Fibroblast of skin of right quadriceps (primary cell): ENCODE measurements at places on chromosomes 5 and 9.

GRCh38 chr9:121593066-121593465 is 58.4 kb upstream of the DAB2IP start:
- DNase-seq = no peak

- DNase-seq = no peak
These were observed 308.1 kb downstream of the CTNND2 start for GRCh38 chr5:11596185-11596584.

- DNase-seq = no peak
These were observed 144.7 kb upstream of the MPDZ start for GRCh38 chr9:13424204-13424603.

DNA sequence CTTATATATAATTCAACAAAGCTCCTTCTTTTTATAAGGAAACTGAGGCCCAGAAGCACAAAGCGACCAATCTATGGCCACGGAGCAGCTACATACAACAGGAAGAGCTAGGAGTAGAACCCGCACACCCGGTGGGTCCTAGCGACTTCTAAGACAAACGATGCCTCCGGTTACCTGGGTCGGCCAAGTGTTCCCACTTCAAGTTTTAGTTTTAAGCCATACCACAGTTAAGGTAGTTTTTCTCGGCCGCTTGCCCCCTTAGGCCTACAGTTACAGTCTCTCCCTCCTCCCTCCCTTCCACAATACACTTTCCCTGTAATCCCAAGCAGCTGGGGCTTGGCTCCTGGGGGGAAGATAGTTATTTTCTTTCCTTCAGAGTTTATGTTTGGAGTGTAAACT is 533 bp downstream of the SREK1IP1 start:
- DNase-seq = peak; percentile 16

GRCh38 chr5:80905405-80905804 is 54.8 kb upstream of the RASGRF2 start:
- DNase-seq = no peak

DNA sequence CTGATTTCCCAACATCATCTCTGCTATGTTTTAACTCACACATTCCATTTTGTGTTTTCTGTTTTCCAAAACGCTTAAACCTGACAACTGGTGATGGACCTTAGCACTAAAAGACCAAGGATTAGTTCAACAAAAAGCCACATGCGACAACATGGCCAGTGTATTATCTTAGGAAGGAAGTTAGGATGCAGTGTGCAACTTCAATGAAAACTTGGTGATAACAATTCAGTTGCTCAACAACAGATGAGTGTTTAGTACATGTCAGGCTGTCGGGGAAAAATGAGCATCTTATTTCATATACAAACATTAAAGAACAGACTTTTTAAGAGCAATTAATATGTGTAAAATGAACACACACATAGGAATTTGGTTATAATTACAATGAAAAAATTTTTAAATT is 780.0 kb downstream of the SEMA5A start:
- no peak for DNase-seq

DNA sequence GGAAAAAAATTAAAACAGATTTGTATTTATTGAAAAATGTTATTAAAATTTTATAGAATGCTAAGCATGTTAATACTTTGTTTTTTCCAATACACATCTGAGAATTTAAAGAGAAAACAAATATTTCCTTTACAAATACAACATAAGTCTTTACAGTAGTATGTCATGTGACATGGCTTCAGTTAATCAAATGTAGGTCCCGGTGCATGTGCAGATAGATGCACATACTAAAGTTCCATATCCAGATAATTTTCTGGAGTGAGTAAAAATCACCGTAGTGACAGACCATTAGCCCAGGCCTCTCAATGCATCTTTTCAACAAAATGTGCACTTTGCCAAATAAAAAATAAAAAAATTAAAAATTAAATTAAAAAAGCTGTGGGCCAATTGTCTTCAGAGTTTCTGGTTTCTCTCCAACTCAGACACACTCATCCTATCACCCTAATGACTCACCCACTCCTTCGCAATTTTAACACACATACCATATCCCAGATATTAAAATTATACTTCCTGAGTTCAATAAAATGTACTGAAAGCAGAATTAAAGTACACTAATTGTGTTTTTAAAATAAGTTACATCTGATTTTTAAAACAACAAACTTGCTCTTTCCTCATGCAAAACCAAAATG is 508.1 kb downstream of the NR2F1-AS1 start:
- DNase-seq = peak; percentile 50

GRCh38 chr5:79025054-79025472 is 40.0 kb upstream of the ARSB start:
- DNase-seq = peak; percentile 68

DNA sequence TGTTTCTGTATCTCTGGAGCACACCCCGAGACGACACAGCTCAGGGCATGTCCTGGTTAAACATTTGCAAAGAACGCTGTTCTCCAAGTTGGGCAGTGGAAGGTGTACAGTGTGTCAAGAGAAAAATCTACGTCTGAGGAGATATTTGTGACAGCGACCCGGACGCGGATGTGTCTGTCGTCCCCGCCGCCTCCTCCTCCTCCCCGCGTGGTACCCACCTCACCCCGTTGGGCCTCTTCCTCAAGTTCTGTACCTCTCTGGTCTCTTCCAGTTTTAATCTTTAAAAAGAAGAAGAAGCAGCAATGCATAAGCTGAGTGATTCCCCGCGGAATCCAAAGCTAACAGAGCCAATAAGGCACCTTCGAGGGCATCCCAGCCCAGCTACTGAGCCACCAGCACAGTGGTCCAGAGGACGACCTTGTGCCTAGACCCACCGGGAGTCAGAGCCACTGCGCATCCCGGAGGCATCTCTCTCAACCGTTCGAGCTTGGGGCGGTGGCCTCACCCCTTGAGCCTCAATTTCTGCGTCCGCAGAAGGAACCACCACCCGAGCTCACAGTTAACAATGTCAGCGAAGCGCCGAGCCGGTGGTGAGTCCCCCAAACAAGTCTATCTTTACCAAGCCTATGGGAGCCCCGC is 467 bp downstream of the C9orf78 start:
- no peak for DNase-seq

DNA sequence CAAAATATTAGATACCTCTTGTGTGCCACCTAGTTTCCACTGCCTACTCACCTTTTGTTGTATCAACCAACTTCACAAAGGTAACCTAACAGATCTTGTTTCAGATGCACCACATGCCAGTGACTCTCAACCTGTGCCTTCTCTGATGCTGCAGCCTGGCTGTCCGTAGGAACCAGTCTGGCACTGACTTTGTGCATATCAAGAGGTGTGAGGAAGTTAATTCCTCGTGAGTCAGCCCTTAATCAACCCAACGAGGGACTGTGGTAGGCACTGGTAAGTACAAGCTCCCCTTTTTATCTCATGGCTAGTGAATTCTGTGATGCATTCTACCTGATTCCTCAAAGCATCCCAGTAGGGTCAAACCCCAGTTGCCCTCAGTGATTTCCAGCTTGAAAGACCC is 215.4 kb upstream of the CTNND2 start:
- no peak for DNase-seq

DNA sequence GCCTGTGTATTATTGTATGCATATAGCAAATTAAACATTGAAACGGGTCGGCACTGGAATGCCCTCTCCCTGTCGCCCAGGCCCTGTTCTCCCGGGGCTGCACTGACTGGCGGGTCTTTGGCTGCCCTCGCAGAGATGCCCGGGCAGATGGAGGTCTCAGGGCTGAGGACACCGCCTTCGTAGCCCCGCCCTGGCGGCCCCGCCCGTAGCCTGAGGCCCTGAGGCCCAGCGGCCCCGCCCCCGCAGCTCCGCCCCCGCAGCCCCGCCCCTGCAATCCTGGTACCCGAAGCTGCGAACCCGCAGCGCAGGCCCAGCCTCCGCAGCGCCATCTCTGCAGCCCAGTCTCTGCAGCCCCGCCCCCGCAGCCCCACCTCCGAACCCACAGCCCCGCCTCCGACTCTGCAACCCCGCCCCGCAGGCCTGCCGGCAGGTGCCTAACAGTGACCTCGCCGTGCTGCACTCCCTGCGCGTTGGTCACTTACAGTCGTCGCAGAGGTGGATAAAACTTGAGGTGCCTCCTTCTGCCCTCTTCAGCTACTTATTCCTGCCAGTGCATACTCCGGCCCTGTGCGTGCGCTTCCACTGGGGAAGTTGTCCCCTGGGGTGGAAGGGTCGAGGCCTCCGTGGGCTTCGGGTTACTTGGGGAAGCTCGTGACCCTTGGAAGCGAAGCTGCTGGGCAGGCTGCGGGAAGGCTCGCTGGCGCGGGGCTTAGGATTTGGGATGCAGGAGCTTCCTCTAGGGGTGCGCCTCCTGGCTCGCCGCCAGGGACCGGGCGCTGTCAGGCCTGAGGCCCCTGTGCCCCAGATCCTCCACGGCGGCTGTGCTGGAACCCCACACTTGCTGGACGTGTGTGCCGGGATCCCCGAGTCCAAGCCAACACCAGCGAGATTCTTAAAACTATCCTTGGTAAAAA is 72.3 kb downstream of the ICE1 start:
- peak; percentile 40 for DNase-seq

GRCh38 chr9:96567203-96567700 is 52.4 kb downstream of the CDC14B start:
- DNase-seq = peak; percentile 15

- no peak for DNase-seq
These were observed 162.1 kb downstream of the TENT4A start for GRCh38 chr5:6875376-6875775.

GRCh38 chr9:68844157-68844556 is 139.1 kb downstream of the PIP5K1B start:
- no peak for DNase-seq

DNA sequence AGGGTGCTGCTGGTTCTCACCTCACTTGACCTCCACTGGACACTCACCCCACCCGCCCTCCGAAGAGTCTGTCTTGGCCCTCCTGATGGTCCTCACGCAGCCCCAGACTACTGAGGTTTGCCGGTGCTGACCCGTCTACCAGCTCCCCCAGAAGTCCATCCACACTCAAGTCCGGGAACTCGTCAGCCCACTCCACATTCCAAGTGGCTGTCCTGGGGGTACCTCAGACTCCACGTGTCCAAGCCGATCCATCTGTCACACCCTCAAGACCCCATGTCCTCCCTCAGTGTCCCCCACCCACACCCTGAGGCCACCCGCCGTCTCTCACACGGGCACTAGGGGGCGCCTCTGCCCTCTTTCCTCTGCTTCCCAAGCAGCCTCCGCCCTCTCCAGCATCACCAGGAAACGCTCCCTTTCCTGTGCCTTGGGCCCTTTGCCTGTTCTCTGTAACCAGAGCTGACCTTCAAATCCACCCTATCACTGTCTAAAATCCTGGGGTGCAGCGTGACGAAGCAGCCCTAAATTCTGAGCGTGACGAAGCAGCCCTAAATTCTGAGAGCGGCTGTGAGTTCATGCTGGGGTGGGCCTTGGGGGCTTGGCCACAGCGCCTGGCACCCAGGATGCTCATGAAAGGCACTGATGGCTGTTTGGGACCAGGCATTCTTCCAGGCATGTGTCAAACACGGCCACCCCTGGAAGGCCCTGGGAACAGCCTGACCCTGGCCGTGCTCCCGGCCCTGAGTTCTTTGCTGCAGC is 95.7 kb downstream of the KCNT1 start:
- DNase-seq = peak; percentile 31

GRCh38 chr5:118919016-118919415 is 69.3 kb downstream of the DTWD2 start:
- peak; percentile 51 for DNase-seq

GRCh38 chr5:109326919-109327318 is 82.9 kb downstream of the PJA2 start:
- DNase-seq = no peak

DNA sequence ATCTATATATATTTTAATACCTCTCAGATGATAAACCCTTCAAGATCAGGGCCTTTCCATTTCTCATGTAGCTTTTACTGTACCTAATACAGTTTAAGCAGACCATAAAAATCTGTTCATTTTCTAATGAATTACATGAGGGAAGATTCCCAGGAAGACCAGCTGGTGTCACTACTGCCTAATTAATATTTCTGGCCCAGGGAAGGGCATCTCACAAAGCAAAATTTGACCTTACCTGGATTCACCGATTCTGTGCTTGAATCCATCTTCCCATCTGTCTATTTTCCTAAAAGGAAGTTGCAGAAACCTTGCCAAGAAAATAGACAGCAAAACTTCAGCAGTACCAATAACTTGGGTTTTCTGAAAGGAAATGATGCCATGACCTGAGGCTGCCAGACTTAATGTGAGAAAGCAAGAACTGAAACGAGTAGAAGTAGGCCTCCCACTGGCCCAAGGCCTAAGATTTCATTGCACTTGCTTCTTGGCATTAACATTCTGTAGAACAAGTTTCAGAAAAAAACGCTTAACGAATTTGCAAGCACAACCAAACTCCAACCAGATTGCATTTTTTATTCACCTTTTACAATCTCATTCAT is 83.0 kb upstream of the GLIS3 start:
- peak; percentile 17 for DNase-seq

- peak; percentile 75 for DNase-seq
These were observed 5.1 kb upstream of the RGMB start for GRCh38 chr5:98768160-98768959.

DNA sequence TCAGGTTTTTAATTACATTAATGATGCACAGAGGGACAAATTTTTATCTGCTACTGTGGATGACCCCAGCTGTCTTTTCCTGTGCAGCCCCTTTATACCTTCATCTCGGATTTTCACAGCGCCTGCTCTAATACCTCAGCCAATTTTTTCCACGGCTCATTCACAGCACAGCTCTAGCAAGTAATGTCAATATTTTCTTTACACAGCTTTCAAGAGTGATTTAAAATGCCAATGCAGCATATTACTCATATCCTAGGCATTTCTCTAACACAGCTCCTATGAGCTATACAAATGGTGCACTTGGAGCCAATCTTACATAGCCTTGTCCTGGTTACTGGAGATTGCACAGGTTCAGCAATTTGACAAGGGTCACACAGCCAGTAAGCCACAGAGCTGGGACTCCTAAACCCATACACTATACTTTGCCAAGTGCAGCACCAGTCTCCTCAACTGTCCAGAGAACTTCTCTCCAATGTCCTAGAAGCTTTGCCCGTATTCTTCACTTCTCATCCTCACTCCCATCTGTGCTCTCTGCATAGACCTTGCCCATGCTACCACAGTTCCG is 661.8 kb downstream of the DTWD2 start:
- DNase-seq = peak; percentile 62

- peak; percentile 18 for DNase-seq
These were observed 1331.0 kb upstream of the CDH9 start for GRCh38 chr5:28369418-28369817.

DNA sequence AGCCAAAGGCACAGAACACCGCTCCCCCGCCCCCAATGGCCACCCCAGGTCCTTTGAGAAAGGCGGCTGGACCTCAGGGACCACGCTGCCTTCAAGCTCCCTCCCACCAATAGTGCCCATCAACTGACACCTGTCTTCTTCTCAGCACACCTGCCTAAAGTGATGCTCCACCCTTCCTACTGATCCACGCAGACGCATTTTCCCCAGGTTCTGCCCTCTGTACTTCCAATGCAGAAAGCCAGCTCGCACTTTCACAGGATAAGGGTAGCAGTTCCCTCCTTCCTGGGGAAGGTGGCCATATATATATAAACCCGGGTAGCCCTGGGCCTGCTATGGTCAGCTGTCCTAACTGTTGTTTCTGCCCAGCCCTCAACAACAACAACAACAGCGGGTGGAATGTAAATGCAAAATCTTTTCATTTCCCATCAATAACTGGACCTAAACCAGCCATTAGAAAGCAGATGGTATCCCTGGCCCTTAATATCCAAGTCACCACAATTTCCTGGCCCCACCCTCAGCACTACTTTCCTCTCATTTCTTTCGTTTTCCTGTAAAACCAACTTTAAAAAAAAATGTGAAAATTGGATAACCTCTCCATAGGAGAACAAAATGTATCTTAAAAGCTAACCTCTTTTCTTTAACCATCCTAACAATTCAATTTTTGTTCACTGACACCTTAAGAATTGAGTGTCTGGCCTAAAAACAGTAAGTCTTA is 1.7 kb downstream of the GOLM1 start:
- DNase-seq = no peak
